Activated naive CD4-positive, alpha-beta T cell treated with anti-CD3 and anti-CD28 coated beads, Interleukin-2, amount 50 U/mL, for 16 hours (primary cell): ENCODE measurements at places on chromosomes 4 and X.
A peak's percentile ranks its signal among the peaks of the same experiment; 100 is the strongest.

DNA sequence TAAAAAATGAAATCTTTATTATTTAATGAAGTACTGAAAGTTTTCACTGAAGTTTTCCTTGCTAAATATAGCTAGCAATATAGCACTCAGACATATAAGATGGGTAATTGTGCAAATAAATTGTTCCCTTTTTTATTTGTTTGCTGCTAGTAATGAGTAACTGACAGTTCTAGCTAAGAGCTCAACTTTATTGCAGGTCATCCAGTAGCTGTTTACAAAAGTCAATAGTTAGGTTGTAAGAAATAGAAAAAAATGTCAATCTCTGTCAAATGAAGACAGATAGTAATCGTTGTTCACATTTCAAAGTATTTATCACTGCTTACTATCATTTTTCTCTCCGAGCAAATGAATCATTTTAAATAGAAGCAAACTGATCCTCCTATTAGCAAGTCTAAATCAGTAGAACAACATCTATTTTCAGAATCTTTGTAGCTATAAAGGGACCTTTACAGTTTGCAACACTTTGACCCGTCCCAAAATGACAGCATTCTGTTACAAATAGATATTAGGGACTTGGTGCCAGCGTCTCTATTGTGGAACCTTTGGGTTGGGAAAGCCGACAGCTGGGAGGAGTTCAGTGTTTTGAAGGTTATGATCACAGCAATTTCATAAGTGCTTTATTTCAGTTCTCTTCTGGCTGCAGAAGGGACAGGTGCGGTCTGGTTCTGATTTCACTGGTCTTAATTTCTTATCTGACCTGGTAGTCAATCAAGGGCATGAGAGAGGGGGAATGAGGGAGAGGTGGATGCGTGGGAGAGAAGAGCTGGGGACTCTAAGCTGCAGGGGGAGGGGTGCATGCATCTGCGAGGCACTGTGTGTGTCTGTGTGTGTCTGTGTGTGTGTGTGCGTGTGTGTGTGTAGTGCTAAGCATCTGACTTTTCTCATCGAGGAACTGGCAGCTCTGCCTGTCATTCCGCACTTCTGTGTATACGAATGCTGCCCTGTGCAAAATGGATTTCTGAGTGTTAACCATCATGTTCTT, 227.9 kb upstream of the PITX2 start:
- no peak for DNase-seq

GRCh38 chr4:150401083-150401687, 180.8 kb upstream of the MAB21L2 start:
- no peak for DNase-seq

- no peak for DNase-seq
Observed at GRCh38 chr4:159977907-159978617, 875.2 kb downstream of the RAPGEF2 start.

DNA sequence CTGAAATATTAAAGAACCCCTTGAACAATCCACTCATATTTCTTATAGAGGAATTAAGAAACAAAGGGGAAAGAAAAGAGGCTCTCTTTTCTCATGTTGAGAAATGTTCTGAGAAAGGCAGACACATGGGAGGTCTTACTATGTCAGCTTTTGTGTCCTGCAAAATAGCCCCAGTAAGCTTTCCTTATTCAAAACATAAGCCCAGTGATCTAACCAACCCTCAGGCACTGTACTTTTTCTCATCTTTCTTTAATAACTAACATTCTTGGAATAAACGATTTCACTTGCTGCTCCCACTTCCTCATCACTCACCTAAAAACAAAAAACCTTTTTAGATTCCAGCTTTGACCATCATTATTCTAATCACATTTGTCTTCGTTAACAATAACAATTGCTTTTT, 115.9 kb downstream of the GLRA3 start:
- no peak for DNase-seq

DNA sequence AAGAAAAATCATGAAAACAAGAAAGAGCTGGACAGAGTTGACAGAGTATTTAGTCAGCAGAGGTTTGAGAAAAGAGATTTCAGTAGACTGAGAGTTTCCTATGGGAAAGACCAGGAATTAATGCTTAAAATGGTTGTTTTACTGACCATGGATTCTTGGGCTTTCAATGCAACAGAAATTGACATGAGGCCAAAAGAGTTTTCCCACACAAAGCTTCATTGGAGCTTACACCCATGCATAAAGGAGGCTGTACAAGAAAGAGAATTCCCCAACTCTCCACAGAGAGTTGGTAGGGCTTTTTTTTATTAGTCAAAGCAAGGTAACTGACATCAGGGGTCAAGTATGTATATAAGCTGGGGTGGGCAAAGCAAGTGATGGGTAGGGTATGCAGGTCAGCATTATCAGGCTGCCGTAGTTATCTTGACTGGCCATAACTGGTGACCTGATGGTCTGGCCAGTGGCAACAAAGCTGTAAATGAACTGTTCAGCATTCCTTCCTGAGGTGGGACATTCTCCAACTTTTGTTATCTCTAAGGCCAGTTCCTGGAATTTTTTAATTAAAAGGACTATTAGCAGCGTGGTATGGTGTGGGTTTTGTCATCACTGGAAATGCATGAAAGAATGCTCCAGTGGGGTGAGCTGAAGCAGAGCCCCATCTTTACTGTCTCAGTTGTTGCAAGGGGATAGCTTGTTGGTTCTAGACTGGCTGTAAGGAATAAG, 117.0 kb downstream of the ADAM29 start:
- DNase-seq, result no peak

GRCh38 chrX:107448625-107448997, 841 bp upstream of the FRMPD3 start:
- DNase-seq, result no peak

- no peak for DNase-seq
Observed at GRCh38 chrX:14801136-14801535, 71.7 kb downstream of the FANCB start.

GRCh38 chrX:137428766-137429591, 136.9 kb upstream of the ZIC3 start:
- no peak for DNase-seq

DNA sequence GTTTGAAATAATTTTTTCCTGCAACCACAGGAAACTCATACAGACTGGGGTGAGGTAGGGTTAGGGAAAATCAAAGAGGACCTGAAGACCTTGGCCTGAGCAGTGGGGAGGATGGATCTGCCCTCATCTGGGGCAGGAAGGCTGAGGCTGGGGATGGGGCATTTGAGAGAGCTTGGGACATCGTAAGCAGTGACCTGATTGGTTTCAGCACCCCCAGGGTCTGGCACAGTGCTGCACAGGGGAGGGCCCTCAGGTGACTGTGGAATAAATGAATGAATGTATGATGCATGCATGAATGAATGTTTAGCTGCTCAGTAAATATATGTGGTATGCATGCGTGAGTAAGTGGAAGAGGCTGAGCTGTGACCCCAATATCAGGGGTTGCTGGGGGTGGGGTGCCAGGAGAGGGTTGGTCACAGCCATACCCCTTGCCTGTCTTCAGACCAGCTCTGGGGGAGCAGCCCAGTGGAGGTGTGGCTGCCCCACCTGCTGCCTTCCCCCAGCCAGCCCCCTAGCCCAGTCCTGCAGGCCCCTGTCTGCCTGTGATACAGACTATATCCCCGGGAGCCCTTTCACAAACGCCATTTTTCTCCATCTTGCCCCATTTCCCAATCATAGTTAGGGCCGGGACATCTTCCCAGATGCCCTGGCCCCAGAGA, 11.0 kb upstream of the TNIP2 start:
- no peak for DNase-seq

DNA sequence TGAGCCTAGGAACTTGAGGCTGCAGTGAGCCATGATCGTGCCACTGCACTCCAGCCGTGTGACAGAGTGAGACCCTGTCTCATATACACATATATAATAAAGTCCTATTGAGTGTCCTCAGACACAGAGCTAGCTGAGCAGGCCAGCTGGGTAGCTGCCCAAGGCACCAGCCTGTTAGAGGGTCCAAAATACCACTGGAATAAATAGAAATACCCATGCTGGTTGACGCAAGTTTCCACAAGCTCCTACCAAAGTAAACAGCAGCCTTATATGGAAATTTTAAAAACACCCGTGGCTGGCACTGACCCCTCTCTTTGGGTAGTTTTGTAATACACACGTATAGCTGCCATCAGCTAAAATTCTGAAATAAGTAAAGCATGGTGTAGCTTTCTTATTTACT, 348.6 kb downstream of the BCOR start:
- DNase-seq, result no peak

- no peak for DNase-seq
Observed at GRCh38 chr4:98801259-98801725, 127.6 kb downstream of the EIF4E start.

GRCh38 chrX:33725535-33726210, 406.4 kb downstream of the FAM47A start:
- no peak for DNase-seq

GRCh38 chr4:94377294-94377693, 34.7 kb upstream of the HPGDS start:
- no peak for DNase-seq

DNA sequence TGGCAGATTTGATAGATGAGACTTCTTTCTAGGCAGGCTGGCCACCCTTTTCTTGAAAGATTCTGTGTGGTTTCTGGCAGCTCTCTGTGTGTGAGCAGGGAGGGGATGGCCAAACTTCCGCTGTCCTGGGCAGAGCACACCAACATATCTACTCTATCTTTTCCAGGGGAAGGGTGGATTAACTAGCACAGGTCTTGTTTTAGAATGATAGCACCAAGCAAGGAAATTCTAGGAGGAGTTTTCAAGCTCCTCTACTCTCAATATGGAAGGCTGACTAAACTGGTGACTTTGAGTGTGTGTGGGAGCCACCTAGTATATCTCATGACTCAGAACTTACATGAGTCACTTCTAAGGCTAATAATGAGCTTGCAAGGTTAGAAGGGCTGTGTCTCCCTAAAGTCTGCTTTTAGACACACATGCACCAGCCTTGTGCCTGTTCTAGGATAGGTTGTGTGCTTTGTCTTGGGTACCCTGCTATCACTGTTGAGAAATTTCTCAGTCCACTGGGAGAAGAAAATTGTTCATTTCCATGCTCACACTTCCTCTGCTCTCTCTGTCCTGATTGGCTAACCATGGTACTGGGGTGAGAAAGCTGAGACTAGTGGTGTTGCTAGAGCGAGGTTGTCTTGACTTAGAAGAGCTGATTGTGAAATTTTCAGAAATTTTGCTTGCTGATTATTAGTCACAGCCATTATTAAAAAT, 72.9 kb downstream of the YIPF6 start:
- DNase-seq, result peak; percentile 7

DNA sequence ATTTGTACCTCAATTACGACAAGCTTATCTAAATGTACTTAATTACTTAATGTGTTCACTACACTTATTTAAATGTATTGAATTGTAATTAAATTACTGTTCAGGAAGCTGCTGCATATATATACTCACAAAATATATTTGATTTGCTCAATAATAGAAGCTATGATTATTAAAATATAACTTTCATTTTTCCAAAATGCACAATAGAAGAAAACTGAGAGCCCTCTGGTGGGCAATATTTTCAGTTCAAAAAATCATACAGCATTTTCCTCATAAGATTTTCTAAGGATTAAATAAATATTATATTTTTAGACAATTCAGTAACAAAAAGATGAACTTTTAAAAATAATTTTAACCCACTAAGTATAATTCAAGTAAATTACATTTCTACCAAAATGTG, 217.3 kb downstream of the DKK2 start:
- DNase-seq, result no peak

DNA sequence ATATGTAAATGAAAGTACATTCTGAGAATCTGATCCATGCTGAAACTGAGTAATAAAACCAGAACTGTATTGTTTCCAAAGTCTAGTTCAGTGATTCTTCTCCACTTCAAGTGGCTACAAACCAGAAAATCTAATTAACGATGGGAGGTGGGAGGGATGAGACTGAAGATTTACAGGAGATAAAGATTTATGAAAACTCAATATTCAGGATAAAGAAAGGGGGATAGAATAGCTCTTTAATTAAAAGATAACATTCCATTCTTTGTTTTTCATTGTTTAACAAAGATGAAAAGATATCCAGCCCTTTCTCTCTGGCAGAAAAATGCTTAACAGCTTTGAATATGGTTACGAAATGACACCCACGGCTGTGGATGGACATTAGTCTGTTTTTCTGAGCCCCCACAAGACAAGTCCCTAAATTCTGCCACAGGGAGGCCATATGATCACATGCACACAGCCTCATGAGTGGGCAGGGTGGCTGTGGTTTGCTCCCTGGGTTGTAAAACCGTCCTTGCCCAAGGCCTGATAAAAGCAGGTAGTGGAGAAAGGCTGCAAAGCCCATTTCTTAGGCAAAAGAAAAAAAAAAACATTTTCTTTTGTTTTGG, 36.4 kb downstream of the TMEM150C start:
- no peak for DNase-seq

- no peak for DNase-seq
Observed at GRCh38 chr4:105474099-105474518, 247 bp upstream of the PPA2 start.
